Naive B cell (primary cell): ENCODE measurements at places on chromosomes 12 and 14.

- no peak for DNase-seq
These were observed 13.8 kb upstream of the CPNE8 start for GRCh38 chr12:38919191-38919590.

- DNase-seq: no peak
These were observed 10.3 kb upstream of the NAP1L1 start for GRCh38 chr12:76094754-76095153.

DNA sequence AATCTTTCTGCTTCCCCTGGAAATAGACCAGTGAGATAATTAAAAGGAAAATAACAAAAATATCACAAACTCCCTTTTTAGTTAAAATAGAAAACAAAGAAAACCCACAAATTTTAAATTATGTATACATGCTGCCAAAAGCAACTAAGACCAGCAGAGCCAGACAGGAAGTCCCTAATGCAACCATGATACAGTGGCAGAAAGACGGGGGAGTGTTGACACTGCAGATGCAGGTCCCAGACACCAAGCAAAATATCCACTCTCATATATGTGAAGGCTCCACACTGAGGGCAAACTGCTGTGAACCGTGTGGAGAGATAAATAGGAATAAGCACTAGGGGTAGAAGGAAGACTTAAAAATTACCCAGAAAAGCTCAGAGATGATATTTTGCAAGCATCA is 401.0 kb downstream of the BTG1 start:
- no peak for DNase-seq

DNA sequence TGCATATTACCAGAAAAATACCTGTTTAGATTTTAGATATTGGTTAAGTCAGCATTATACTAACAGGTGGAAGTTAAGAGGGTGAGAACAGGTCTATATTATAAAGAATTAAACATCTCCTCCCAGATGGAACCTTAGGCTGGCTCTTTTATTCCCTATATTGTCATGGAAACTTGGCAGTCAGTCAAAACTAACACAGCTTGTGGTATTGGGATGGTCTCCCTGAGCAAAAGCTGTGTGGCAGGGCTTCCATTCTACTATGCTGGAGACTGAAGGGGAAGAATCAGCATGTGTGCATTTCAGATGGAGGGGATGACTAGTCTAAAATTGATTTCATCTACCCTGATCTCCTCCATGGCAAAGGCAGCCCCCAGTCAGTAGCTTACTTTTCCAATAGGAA is 66.7 kb downstream of the SMOC1 start:
- DNase-seq: no peak

- DNase-seq: no peak
These were observed 261.8 kb downstream of the BTG1 start for GRCh38 chr12:91883811-91884210.

DNA sequence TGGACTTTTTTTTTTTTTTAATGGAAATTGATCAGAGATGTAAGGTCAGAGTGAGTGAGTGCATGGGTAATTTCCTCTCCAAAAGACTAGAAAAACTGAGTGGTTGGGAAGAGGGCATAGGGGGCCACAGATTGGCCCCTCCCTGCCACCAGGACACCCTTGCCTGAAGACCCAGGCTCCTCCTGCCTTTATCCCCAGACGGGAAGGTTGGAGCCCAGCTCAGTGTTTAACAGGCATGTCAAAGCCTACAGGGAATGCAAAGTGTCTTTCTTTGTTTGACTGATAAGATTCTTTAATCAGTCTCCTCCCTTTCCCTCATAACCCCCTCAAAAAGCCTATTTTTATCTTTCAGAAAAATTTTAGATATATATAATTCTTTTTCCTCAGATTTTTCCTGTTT is 50.3 kb downstream of the IRAK3 start:
- DNase-seq: no peak

DNA sequence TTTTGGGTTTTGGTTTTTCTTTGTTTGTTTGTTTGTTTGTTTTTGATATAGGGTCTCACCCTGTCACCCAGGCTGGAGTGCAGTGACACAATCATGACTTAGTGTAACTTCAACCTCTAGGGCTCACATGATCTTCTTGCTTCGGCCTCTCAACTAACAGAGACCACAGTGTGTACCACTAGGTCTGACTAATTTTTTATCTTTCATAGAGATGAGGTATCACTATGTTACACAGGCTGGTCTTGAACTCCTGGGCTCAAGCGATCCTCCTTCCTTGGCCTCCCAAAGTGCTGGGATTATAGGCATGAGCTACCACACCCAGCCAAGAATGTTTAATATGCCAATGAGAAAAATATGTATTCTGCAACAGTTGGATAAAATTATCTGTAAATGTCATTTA is 29.6 kb upstream of the USP15 start:
- no peak for DNase-seq

DNA sequence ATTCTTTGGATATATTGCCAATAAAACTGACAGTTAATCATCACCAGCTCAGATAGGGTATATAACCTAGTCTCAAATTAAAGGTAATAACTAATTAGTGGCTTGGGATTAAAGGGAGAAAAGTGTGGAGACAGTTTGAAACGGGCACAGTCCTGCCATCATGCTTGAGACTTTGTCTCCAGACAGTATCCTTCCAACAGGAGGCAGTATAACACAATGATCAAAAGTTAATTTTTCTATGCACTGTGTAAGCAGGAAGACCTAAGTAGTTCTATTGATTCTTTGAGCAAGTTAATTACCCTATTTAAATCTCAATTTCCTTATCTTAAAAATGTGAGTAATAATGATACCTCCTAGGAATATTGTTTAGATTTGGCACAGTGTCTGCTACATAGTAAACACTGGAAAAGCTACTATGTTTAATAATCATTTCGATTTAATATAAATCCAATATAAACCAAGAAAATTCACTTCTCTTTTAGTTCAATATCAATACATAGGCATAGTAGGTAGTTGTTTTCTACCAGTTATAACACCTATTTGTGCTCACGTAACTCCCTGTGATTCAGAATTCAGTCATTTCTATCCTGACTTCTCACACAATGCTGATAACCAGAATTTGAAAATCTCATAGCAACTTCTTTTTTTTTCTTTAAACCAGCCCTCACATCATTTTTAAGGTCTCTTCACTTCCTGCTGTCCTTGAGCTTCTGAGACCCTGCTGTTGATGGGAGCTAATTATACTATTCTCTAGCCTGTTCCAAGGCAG is 53.7 kb downstream of the GALNT4 start:
- peak; percentile 41 for DNase-seq

GRCh38 chr12:59859171-59859510 is 263.3 kb downstream of the SLC16A7 start:
- no peak for DNase-seq

DNA sequence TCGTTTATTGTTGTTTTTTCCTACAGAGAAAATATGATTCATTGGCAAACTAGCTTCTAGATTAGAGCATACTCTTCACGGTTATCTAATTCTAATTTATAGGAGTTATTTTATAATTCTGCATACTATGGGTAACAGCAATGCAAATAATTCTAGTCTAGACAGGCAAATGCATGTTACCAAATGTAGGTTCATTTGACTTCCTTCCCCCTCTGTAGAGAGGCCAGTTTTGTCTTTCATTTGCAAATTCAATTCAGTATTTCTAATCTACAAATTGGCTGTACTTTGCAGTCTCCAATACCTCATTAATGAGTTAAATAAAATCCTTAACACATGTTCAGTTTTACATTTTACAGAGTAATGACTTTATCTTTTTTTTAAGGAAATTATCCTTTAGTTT is 4.2 kb downstream of the LGMN start:
- no peak for DNase-seq

DNA sequence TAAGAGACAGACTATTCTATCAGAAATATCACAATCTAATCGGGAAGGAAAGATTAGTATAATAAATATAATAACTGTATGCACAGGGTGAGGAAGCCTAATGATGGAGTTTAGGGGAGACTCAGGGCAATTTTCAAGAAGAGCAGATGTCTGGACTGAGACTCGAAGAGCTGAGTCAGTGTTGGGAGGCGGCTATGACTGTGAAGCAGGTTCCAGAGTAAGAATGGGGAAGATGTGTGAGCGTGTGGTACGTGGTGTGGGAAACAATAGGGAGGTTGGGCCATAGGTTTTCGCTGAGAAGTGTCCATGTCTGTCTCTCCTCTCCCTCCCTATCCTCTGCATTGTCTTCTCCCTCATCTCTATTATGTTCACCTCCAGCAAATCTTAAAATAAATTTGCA is 85.6 kb downstream of the LMO3 start:
- DNase-seq: no peak

DNA sequence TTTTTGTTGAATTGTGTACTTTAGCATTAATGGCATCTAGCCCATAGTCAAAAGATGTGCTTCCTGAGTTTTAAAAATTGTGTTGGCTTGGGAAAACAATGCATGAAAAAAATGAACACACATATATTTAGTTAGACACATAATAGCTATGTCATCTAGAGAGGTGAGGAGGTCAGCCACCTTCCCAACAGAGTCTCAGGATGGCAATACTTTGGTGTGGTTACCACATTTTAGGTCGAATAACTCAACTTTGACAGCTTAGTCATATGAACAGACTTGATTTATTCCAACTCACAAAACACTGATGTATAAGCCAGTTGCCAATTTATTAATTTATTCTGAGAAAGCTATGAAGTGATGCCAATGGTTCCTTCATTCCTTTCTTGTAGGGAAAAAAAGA is 114.0 kb downstream of the ETNK1 start:
- DNase-seq: no peak

GRCh38 chr12:47590771-47591360 is 115.0 kb downstream of the RPAP3 start:
- no peak for DNase-seq

GRCh38 chr14:26204366-26204727 is 393.5 kb downstream of the NOVA1 start:
- no peak for DNase-seq

DNA sequence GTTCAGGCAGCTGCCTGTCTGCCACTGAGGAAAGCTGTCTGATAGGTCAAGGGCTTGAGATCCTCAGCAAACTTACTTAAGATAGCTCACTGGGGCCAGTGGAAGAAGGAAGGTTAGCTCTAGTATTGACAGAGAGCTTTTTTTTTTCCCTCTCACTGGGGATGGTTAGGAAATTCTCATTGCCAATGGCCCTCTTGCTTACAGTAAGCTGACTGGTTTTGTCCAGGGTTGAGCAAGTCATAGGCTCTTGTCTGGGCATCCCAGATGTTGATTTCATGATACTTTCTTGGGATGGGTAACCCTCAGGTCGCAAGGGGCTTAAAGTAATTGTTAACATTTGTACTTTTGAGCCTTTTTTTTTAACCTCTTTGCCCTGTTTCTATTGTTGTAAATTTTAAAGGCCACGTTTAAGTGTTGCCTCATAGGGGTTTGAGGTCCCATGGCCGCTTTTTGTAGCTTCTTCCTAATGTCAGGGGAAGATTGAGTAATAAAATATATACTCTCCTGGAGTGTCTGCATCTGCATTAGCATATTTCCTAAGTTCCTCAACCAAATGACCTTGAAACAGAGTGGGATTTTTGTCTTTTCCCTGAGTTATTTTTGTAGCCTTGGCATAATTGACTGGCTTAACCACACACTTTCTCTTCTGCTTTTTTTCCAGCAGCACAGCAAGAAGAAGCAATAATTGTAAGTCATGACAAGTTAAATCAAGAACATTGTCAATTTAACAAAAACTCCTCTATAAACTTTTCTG is 716.0 kb downstream of the LRFN5 start:
- no peak for DNase-seq

DNA sequence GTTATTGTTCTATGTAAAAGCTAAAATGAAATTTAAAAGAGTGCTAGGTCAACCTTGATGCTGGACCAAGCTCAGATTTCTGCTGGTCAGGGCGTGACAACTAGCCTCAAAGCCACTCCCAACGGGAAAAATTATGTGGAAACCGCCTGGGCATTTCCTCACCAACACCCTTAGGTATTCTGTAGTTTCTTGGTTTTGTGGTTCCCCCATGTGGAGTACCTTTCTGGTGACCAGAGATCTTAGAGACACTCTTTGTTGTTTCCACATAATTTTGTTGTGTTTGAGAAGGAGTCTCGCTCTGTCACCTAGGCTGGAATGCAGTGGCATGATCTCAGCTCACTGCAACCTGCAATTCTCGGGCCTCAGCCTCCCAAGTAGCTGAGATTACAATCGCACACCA is 119.9 kb downstream of the DENND5B start:
- DNase-seq: no peak

DNA sequence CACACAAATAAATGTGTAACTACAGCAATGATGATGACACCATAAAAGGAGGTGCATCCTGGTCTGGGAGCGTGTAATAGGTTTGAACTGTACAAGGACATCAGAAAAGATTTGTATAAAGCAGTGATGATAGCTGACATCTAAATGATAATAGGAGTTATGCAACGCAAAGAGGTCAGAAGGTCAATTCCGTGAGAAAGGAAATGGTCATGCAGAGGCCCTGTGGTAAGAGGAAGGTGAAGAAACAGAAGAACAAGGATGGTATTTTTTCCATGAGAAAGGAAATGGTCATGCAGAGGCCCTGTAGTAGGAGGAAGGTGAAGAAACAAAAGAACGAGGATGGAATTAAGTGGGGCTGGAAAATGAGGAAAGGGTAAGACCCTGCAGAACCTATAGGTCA is 106.7 kb upstream of the TMPO start:
- DNase-seq: no peak

GRCh38 chr12:2306012-2306411 is 253.2 kb downstream of the CACNA1C start:
- no peak for DNase-seq

DNA sequence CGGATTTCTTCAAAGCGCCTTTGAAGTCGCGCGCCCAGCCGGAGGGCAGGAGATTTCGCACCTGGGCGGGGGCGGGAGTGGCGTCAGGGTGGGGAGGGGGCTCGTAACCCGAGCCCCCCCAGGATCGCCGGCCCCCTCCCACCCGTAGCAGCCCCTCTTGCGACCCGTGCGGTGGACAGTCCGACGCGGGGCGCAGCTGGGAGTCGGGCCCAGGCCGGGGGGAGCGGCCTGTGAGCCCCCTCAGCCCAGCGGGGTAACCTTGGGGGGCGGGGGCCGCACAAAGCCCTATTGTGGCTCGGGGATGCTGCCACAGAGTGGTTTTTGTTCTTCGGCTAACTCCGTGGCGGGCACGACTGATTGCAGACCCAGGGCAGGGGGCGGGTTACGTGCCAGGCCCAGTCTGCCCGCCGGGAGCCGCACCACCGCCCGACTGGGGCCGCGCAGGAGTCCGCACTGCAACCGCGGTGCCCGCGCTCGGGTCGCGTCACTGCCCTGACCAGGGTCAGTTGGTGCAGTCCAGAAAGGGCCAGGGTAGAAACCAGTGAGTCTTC is 4.2 kb upstream of the AAAS start:
- DNase-seq: no peak

DNA sequence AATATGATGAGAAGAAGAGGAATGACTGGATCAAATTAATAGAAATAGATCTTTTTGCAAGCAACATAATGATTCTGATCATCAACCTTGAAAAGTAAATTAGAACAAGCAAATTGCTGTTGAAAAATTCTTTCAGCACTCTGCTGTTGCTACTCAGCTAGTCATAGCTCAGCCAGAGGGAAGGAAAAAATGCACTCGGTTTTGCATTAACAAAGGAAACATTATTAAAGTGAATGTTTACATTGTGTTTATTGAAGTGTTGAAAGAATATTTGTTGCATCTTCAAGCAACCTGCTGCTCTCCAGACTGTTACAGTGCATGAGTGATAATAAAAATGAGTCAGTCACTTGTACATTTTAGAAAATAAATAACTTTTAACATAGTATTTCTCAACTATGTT is 26.5 kb downstream of the AP5M1 start:
- DNase-seq: no peak

GRCh38 chr12:116879509-116880212 is 1.6 kb downstream of the HRK start:
- DNase-seq: peak; percentile 18
